ENCODE measurements at places on chromosomes 4 and X.

- DNase-seq: no peak
These were observed 28.1 kb downstream of the MANBA start for GRCh38 chr4:102732678-102733077.

DNA sequence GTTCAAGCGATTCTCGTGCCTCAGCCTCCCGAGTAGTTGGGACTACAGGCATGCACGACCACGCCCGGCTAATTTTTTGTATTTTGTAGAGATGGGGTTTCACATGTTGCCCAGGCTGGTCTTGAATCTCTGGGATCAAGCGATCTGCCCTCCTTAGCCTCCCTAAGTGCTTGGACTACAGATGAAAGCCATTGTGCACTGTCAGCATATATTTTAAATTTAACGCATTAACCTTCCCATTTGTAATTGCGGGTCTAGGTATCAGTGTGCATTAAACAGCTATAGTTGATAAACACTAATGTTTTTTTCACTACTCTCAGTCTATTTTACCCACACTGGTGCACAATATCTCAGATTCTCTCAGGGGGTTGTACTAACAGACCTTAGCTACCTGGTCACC is 1930.8 kb downstream of the C4orf33 start:
- DNase-seq: no peak

DNA sequence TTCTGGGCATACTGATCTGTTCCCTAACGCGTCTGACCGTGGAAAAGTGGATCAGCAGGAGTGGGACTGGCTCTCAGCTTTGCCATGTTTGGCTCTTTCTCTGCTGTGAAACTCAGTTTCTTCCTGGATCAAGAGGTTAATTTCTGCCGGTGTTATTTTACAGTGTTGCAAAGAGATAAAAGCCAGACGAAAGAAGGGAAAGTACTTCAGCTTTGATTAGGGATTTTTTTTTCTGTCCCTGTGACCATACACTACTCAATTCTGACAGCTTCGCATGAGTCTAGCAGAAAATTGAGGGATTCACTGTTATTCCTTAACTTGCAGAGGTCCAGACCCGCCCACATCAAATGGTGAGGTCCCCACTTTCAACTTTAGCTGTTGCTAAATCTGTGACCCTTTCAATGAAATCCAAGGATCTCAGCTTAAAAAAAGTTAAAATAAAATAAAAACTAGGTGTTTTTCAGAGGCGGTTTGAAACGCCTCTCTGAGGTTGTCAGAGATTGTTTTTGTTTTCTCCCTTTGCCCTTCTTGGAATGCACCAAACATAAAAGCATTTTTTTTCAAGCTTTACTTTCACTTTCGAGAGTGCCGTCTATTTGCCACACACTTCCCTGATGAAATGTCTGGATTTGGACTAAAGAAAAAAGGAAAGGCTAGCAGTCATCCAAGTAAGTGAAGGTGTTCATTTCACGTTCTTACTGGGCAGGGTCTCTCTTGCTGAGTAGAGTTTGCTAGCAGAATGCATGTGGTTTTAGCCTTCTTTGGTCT is at the start of gene TLR3:
Gene TLR3, plus strand, starts transcription at position 576 of the 768 bp plus-strand sequence. CDS start 7,464 bp downstream, outside the sequence.
- no peak for DNase-seq

- DNase-seq: no peak
These were observed 81.8 kb downstream of the GLUD2 start for GRCh38 chrX:121128925-121129877.

DNA sequence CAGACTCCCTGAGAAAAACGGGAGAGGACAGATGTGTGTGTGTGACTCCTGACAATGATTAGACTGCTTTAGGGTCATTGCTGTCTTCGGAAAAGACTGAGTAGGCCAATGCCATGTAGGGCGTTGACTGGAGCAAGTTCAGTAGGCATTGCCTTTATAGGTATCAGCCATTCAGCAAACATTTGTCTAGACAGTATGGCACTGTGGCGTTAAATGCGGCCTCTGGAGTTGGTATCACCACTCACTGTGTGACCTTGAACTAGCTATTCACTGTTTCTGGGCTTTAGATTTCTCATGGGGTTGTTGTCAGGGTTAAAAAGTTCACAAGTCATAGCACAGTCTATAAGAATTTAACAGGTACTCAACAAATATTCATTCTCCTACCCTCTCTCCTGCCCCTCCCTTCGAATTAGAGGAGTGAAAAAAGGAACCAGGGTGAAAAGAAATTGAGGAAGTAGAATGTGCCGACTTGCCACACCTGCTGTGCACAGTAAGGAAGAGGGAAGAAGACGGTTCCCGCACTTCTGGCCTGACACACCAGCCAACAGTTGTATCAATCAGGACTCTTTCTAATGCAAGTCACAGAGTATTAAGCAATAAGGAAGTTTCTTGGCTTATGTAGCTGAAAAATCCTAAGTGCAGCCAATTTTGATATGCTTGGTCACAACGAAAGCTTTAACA is 83.2 kb upstream of the PLAC8 start:
- DNase-seq: no peak

DNA sequence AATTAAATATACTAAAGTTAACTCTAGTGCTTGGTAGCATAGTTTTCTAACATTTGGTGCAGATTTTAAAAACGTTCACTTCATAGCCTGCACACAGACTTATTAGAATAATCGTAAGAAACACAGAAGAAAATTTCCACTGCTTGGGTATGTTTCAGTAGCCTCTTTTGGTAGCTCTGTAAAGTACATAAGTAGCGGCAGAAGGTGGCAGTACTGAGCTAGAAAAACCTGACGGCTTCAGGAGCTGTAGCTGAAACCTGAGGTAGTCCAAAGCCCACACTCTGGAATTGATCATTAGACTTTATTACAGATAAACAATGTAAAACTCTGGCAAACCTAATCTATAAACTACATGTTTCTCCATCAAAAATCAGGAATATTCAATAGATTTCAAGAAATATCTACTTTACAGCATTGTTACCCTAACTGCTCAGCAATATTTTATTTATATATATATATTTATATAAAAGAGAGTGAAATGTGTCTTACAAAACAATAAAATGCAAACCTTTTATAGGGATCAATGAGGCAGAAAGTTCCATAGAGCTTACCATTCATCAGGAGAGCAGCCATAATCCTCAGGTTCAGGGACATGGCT is 88.2 kb downstream of the ATP8A1 start:
- peak; percentile 31 for DNase-seq

DNA sequence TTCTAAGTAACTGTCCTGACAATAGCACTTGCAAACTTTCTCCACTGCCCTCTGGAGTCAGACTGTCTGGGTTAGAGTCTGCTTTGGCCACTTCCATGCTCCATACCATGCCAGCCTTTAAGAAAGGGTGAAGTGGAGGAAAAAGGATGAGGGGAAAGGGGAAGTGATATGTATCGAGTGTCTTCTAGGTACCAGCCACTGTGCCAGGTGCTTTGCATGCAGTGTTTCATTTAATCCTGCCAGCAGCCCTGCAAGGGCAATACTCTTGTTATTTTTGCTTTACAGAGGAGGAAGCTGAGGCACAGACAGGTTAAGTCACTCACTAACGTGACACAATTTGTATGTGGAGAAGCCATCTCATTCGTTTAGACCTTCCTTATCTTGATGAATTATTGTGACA is 55.6 kb downstream of the RTL9 start:
- DNase-seq: no peak

- no peak for DNase-seq
These were observed 230.8 kb downstream of the CFAP299 start for GRCh38 chr4:80566203-80566872.

- DNase-seq: no peak
These were observed 109.6 kb downstream of the EFNB1 start for GRCh38 chrX:68938244-68939004.

DNA sequence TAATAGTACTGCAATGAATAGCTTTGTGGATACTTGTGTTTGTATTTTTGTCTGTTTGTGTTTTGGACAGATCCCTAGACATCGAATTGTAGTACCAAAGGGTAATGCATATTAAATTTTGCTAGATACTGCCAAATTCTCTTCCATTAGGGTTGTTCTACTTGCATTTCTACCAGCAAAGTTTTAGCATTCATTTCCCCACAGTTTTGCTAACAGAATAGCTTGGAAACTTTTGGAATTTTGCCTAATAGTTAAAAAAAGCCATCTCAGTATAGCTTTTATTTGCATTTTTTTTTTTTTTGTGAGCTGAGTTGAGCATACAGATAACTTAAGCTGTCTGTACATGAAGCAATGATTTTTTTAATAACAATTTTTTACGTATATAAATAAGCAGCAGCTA is 1084.9 kb downstream of the ADGRL3 start:
- no peak for DNase-seq

DNA sequence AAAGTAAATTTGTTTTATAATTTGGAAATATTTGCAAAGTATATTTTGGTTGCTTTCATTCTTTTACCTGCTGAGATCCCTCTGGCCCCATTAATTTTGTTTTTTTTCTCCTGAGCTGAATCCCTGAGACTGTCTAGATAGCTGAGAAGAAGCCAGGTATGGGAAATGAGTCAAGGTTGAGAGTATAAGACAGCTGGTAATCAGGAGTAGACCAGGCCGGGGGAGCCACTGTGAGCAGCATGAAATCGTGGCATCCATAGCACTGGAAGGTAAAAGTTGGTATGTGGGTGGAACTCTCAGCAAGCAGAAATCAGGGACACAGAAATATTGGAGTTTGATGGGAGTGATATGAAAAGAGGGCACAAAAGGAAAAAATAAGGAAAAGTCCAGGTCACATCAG is 164.5 kb downstream of the FHIP1A start:
- DNase-seq: no peak

GRCh38 chr4:15852524-15852923 is 74.4 kb downstream of the CD38 start:
- no peak for DNase-seq

- peak; percentile 0 for DNase-seq
These were observed 497 bp downstream of the HPGD start for GRCh38 chr4:174521800-174522182.

- DNase-seq: no peak
These were observed 281.6 kb downstream of the SLC7A11 start for GRCh38 chr4:137960371-137961050.

GRCh38 chr4:25358515-25359275 is 18.4 kb upstream of the ANAPC4 start:
- DNase-seq: no peak

GRCh38 chr4:141814499-141814898 is 178.1 kb downstream of the IL15 start:
- no peak for DNase-seq

DNA sequence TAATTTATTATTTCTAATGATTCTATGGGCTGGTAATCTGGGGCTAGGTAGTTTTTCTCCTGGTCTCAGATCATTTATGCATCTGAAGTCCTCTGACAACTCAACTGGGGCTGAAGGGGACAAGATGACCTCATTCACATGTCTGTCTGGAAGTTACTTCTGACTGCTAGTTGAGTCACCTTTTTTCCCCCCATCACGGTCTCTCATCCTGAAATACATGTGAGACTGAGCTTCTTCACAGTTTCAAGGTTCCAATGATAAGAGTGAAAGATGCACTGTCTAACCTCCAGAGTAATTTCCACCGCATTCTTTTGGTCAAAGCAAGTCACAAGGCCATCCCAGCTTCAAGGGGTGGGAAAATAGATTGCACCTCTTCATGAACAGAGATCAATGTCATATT is 356.7 kb upstream of the RPS6KA3 start:
- no peak for DNase-seq
